ENCODE measurements at places on chromosomes 6 and 20.

DNA sequence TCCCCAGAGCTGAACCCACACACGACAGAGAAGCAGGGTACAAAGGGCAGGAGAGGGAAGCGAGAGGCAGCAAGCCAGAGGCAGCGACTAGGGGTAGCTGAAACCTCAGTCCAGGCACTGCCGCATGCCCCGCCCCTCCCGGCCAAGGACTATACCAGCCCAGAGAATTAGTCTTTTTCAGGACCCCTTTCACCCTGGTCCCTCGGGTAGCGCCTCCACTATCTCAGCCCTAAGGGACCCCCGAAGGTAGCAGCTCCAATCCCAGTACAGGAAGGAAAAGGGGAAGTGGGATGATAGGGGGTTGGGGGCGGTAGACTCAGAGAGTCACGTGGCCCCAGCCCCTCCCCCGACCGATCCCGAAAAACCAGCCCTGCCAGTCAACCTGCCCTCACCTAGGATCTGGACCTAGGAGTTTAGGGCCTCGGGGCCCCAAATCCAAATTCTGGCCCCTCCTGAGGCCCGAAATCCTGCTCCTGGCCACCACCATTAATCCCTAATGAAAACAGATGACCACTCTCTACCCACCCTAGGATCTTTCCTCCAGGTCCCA lies 1.3 kb downstream of the RGL2 start:
- DNase-seq: no peak

- peak; percentile 81 for DNase-seq
These were observed 175.2 kb downstream of the ZMYND8 start for GRCh38 chr20:47181056-47181862.

- peak; percentile 95 for DNase-seq
These were observed 14.9 kb downstream of the CST3 start for GRCh38 chr20:23622839-23623343.

GRCh38 chr6:42274898-42275297 lies 57.2 kb upstream of the MRPS10 start:
- DNase-seq: no peak

DNA sequence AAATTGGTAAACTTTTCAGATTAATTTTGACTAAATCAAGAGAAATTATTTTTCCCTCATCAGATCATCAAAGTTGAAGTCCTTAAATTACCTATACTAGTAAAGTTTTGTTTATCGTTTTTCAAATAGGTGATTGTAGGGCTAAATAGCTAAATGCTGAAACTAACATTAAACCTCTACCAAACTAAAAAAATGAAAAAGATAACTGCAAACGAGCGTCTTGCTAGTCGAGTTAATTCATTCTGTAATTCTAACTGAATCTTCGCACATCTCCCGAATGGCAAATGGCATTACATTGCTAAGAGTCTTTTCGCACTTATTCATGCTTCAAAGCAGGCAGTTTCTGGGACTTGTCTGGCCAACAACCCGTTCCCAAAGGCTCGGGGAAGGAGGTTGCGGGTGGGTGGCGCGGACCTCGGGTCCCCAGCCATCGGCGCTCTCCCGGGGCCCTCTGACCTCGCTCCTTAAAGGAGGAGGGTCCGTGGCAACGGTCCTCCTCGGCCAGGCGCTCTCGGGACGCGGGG lies 43.8 kb downstream of the POPDC3 start:
- peak; percentile 27 for DNase-seq

GRCh38 chr20:33277471-33278441 lies 5.3 kb upstream of the BPIFB1 start:
- no peak for DNase-seq

DNA sequence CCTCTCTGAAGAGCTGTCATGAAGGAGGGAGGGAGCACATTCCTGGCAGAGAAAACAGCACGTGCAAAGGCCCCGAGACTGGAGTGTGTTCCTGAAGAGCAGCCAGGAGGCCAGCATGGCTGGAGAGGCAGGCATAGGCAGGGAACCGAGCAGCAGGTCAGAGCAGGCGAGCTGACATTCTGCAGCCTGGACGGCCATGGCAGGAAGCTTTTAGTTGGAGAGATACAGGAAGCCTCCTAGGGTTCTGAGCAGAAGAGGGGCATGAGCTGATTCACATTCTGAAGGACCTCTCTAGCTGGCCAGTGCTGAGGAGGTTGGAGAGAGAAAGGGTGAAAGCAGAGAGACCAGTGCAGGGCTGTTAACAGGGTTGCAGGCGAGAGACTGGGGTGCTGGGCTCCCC lies 29.7 kb downstream of the POFUT1 start:
- no peak for DNase-seq

DNA sequence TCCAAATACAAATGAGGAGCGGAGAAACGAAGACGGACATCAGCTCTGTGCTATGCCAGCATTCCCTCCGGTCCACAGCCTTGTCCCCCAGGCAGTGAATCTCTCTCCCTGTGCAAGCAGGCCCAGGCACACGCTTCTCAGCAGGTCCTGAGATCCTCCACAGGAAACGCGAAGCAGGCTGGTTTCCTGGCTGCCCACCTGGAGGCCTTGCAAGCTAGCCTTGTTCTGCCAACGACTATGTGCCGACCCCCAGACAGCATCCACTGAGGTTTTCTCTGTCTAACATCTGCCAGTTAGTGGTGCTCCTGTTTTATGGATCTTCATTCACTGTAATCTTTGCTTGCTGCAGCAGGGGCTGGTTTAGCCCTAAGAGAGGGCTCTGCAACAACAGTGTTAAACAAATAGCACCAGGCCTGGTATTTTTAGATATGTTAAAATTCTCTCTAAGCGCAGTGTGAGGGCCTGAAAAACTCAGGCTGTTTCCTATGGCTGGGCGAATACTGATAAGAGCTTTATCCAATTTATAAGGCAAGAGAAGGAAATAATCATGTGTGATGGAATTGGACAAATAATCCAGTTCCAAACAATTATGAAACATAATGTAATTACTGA lies 386.0 kb upstream of the ARID1B start:
- no peak for DNase-seq

- DNase-seq: no peak
These were observed 271.5 kb upstream of the KCNQ5 start for GRCh38 chr6:72350296-72350881.

GRCh38 chr20:433300-433975 lies 25.3 kb downstream of the RBCK1 start:
- DNase-seq: peak; percentile 42

DNA sequence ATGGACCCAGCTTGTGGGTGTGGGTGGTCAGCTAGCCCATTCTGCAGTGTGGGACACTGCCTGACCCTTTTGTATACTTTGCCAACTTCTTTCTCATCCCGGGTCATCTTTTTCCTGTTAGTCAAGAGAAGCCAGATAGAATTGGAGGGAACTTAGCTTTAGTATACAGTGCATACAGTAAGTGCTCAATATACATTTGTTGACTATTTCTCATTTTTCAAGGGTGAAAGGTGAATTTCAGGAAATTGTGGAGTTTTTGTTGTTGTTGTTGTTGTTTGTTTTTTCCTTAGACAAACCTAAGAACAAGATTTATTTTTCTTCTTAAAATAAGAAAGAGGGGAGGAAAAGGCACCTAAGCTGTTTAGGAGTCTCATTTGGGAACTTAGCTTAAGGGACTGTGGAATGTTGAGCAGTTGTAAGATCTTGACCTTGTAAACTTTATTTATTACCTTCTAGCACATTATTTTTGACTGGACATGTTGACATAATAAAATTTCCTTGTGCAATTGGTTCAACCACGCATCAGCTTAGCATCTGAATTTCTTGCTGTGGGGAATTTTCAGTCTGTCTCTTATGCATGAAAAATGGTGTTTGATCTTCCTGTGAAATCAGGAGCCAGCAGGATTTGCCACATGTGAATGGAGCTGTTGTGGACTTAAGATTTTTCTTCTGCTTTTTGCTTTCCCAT lies 113.6 kb downstream of the ARID1B start:
- peak; percentile 7 for DNase-seq

DNA sequence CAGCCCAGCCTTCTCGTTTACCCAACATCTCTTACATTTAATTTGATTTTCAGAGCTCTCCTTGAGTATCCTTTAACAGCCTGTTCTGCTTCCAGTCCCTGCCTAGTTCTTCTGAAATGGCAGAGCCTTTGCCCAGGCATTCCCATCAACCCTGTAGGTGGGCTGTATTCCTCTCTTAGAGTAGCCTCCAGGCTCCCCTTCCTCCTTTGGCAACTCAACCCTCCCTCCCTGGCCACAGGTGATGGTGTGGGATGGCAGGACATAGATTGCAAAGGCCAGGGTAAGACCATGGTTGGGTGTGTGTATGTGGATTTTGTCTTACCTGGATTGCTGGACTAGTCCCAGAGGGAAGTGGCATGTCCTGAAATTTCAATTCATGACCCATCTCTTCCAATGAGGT lies 125.4 kb downstream of the F13A1 start:
- DNase-seq: no peak

GRCh38 chr6:3795836-3796718 lies 44.6 kb upstream of the PXDC1 start:
- no peak for DNase-seq

DNA sequence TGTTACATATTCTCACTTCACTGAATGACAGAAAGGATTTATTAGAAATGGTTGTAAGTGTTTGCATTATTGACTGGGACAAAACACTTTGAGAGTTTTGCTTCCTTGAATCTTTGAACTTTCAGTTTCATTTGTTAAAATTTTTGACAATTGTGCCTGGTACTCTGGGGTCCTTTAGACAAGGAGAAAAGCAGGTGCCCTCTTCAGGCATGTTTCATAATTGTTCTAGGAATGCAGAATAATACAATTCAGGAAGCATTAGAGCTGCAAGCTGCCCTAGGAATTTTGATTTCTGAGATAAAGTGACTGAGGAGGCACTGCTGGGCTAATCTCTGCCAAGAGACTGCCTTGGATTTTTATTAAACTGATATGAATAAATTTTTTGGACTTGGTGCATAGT lies 49.7 kb downstream of the TOP1 start:
- peak; percentile 71 for DNase-seq

- DNase-seq: no peak
These were observed 345.9 kb downstream of the TAF4 start for GRCh38 chr20:61719691-61720347.

DNA sequence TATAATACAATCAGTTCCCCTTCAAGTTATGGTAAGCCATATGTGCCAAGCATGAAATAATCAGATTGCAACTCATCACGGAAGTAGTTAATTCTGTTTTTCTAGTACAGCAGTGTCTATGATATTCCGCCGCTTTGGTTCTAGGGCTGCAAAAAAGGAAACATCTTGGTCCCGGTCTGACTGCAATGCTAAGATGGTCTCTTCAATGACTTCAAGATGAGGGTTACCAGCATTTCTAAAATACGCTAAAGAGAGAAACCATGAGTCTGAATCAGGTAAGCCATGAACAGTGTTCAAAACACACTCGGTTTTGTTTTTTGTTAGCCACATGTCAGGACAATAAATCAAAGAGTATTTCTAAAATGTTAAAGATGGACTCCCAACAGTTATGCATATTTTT lies 3.2 kb upstream of the ANKRD60 start:
- no peak for DNase-seq

- DNase-seq: peak; percentile 95
These were observed 21.9 kb downstream of the SGK1 start for GRCh38 chr6:134295953-134296553.

DNA sequence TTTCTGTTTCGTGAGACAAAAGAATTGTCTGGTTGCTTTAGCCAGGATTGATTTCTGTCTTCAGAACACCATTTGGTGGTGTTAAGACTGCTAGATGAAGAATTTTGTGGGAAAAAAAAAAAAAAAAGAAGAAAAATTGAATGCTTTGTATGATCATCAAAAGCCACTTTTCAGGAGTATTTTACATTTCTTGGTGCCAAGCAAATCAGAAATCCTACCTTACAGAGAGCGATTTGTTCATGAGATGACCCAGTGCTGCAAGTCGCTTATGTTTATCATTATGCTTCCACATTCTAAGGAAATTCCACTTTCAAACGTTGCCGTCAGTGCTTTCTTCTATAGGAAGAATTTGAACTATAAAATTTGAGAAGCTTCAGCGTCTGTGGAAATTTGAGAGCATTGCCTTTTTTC lies 228.7 kb downstream of the BCKDHB start:
- DNase-seq: no peak

DNA sequence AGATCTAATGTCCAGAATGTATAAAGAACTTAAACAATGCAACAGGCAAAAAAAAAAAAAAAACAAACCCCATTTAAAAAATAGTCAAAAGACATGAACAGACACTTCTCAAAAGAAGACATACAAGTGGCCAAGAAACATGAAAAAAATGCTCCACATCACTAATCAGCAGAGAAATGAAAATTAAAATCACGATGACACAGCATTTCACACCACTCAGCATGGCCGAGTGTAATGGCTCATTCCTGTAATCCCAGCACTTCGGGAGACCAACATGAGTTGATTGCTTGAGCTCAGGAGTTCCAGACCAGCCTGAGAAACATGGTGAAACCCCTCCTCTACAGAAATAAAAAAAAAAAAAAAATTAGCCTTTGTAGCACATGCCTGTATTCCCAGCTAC lies 701.4 kb upstream of the NRSN1 start:
- no peak for DNase-seq

DNA sequence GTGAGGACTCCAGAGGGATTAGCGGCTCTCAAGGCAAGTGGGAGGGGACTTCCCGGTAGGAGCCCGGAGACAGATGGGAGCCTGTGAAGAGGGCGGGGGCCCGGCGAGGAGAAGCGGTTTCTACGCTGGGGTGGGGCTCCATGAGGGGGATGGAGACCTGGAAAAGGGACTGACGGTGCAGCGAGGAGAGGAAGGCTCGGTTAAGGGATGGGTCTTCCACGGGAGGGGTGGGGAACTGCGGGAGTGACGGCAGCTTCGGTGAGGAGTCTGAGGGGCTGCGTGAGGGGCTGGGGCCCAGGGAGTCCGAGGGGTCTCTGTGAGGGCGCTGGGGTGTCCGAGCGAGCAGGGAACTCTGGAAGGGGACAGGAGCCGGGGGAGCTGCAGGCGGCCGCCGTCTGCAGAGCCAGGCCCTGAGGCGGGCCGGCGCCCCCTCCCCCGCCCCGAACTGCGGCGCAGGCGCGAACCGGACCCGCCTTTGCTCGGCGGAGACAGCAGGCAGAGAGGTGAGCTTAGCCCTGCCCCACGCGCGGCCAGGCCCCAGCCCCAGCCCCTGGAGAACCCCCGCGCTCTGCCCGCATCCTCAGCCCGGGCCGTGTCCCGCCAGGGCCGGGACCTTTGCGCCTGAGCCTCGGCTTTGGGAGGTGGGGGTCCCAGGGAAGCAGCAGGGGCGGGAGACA lies at the start of gene NRSN2:
NRSN2 (plus strand) TSS at position 472 of the 677 bp plus-strand sequence. CDS start 2,533 bp downstream, outside the sequence.
- peak; percentile 89 for DNase-seq

DNA sequence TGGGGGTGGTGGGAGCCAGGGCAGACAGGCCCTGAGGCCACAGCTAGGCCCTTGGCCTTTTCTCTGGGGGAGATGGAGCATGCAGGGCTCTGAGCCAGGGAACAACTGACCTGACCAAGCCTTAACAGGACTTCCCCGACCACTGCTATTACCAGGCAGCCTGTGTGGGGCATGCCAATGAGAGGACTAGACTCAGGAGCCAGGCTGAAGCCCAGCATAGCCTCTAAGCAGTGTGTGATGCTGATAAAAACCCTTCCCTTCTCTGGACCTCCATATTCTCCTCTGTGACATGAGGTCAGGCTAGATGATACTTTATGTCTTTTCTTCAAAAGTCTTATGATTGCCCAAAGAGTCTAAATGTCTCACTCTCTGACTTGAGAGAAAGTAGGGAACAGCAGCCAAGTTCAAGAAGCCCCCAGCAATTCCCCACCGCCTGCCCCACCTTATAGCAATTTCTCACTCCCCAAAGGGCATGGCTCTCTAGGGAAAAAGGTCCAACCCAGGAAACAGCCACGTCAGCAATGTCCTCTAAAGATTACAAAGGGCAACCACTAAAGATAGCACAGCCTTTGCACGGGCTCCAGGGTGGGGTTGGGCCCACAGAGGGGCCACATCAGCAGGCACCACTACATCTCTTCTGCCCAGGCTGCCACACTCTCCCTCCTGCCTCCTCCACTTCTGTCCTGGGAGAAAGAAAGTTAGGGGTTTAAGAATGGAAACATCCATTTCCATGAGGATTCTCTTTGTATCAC lies 71.3 kb downstream of the TRERF1 start:
- no peak for DNase-seq

Data from AG08395 (cell line).